ENCODE measurements at places on chromosomes 1 and 21.

- H3K27ac ChIP-seq, result no peak overlapping the region
- no peaks in the 10 kb centered on the region for H3K4me1 ChIP-seq
- no peaks in the 10 kb centered on the region for H3K36me3 ChIP-seq
- no peaks in the 10 kb centered on the region for H3K27me3 ChIP-seq
Observed at GRCh38 chr1:73467731-73468130, 730.2 kb downstream of the LRRIQ3 start.

DNA sequence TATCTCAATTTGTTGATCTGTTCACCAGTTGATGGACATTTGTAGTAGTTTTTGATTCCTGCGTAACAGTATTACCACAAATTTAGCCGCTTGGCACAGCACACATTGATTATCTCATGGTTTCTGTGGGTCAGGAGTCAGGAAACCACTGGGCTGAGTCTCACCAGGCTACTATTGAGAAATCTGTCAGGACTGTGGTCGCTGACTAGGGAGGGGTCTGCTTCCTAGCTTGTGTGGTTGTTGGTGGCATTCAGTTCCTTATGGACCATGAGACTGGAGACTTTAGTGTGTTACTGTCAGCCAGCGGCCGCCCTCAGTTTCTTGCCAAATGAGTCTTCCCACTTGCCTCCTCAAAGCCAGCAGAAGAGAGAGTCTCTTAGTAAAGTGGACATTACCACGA lies 9.8 kb downstream of the PEX14 start:
- no peak overlapping the region for H3K4me3 ChIP-seq
- no peak for DNase-seq

DNA sequence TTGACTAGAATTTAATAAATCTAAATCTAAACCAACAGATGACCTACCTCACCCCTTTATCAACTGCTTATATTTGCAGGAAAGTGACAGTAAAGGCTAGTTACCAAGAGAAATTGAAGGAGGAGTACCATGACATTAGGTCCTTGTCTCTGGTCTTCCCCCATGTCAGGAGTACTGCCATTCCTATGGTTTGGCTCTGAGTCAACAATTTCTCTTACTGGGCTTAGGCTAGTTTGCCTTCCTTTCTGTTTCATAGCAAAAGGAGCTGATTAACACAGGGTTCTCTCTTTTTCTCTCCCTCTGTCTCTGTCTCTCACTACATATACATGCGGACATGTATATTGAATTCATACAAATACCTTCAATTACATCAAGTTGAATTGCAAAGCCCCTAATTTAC lies 579.9 kb downstream of the DPYD start:
- H3K27ac ChIP-seq, result no peak overlapping the region
- no peaks in the 10 kb centered on the region for H3K4me1 ChIP-seq
- DNase-seq, result no peak
- no peaks in the 10 kb centered on the region for H3K27me3 ChIP-seq
- no peaks in the 10 kb centered on the region for H3K36me3 ChIP-seq
- no peak overlapping the region for H3K4me3 ChIP-seq

GRCh38 chr1:79310609-79311008 lies 304.1 kb upstream of the ADGRL4 start:
- no peak overlapping the region for H3K27ac ChIP-seq
- no peak for DNase-seq
- no peaks in the 10 kb centered on the region for H3K27me3 ChIP-seq
- H3K4me3 ChIP-seq, result no peak overlapping the region
- no peaks in the 10 kb centered on the region for H3K4me1 ChIP-seq

DNA sequence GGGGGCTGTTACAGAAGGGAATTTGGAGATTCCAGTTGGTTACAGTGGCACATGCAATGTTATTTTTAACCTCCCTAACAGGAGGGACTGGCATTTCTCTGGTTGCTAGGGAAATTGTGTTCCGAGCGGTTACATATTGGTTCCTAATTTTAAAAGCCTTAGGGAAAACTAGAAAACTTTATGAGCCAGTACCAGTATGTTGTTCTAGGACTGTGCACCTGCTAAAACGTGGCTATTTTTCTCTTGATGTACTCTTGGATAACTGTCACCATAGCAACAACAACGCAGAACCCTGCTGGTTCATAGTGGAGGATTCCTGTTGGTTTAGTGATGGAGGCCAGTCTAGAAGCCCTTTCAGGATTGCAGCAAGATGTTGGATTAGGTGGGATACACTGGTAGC lies 68.9 kb upstream of the PGBD5 start:
- no peaks in the 10 kb centered on the region for H3K4me1 ChIP-seq
- H3K27ac ChIP-seq, result no peak overlapping the region
- peaks cover 10% of the 10 kb centered on the region for H3K27me3 ChIP-seq
- H3K36me3 ChIP-seq, result no peaks in the 10 kb centered on the region
- DNase-seq, result no peak

GRCh38 chr1:151905070-151905442 lies 4.3 kb downstream of the THEM4 start:
- peaks cover 76% of the 10 kb centered on the region for H3K36me3 ChIP-seq
- H3K4me3 ChIP-seq, result peak overlapping the region; percentile 75
- peaks cover 41% of the 10 kb centered on the region for H3K4me1 ChIP-seq
- DNase-seq, result peak; percentile 52
- peak overlapping the region; percentile 98 for H3K27ac ChIP-seq
- H3K27me3 ChIP-seq, result no peaks in the 10 kb centered on the region

DNA sequence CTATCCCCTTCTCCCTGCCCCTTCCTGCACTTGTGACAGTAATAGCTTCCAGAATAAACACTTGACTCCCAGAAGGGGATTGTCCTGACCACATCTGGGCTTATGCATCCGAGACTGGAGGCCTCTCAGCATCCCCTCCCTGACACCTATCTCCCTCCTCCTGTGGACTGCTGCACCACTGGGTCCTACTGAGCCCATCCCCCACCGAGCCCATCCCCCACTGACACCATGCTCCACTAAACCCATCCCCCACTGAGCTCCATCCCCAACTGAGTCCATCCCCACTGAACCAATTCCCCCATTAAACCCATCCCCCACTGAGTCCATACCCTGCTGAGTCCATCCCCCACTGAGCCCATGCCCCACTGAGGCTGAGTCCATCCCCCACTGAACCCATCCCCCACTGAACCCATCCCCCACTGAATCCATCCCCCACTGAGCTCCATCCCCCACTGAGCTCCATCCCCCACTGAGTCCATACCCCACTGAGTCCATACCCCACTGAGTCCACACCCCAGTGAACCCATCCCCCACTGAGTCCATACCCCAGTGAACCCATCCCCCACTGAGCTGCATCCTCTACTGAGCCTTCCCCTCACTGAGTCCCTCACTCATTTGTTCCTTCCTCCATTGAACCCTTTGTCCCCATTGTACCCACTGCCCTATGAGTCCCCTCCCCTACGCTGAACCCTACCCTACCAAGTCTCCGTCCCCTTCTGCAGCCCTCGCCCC lies 5.6 kb downstream of the PDZK1IP1 start:
- DNase-seq, result no peak
- no peaks in the 10 kb centered on the region for H3K36me3 ChIP-seq
- no peak overlapping the region for H3K27ac ChIP-seq
- no peak overlapping the region for H3K4me3 ChIP-seq
- peaks cover 10% of the 10 kb centered on the region for H3K27me3 ChIP-seq
- H3K4me1 ChIP-seq, result peaks cover 5% of the 10 kb centered on the region

DNA sequence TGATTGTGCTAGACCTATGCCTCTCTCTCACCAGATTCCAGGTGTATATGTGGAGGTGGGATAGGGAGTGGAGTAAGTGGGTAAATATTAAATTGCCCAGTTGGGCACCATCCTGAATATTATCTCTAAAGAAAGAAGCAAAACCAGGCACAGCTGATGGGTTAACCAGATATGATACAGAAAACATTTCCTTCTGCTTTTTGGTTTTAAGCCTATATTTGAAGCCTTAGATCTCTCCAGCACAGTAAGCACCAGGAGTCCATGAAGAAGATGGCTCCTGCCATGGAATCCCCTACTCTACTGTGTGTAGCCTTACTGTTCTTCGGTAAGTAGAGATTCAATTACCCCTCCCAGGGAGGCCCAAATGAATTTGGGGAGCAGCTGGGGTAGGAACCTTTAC lies at the start of gene FCER1A:
Gene FCER1A (plus strand): TSS at position 242 of the 400 bp plus-strand sequence. CDS start 29 bp downstream, at position 271.
- no peak within 1 kb of the TSS for H3K4me3 ChIP-seq
- no peaks in the 10 kb centered on the region for H3K4me1 ChIP-seq
- H3K27ac ChIP-seq, result no peak within 1 kb of the TSS
- no peak for DNase-seq
- H3K36me3 ChIP-seq, result no peaks in the 10 kb centered on the region

DNA sequence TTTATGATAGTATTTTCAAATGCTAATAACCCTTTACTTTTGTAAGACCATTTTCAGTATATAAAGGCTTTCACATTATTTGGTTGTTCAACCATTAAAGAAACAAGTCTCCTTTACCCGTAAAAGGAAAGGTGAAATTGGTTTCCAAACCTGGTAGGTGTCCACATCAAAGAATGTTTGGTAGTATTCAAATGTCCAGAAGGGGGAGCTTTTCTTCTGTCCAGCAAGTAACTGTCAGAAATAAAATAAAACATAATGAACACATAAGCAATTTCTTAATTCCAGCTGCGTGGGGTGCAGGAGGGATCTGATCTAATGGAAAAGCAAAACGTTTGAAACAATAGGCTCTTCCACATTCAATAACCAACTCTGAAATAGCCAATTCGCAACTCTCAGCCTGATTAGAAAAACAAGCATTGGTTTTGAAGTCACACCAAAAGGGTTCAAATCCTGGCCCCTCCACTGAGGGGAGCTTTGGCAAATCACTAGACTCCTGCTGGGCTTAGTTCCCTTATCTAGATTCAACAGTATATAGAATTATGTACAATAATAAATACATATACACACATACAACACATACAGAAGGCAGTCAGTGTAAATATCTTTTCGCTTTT lies 11.0 kb downstream of the YIPF1 start:
- no peaks in the 10 kb centered on the region for H3K27me3 ChIP-seq
- no peak overlapping the region for H3K27ac ChIP-seq
- peaks cover 6% of the 10 kb centered on the region for H3K4me1 ChIP-seq
- no peak for DNase-seq

- no peaks in the 10 kb centered on the region for H3K36me3 ChIP-seq
- no peak overlapping the region for H3K4me3 ChIP-seq
- no peak for DNase-seq
Observed at GRCh38 chr1:6416906-6417305, 2.8 kb downstream of the HES2 start.

DNA sequence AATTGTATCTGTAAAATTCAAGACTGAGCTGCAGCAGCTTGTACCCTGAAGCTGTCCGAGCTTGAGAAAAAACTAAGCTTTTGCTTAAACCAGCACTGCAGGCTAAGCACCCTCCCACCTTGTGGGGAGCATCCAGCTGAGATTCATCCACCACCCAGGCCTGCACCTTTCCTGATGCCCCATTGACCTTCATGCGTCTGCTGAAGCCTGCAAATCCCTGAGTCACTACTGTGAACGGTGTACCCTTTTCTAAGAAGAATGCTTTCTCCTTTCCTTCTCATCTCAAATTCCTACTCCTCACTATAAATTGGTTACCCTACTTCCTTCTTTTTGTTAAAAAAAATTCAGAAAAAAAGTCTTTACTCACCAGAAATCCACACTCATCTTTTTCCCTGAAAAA lies 90.9 kb upstream of the RGS18 start:
- H3K4me3 ChIP-seq, result no peak overlapping the region
- H3K4me1 ChIP-seq, result no peaks in the 10 kb centered on the region
- H3K27me3 ChIP-seq, result no peaks in the 10 kb centered on the region

GRCh38 chr1:1664941-1665814 lies 6.4 kb upstream of the CDK11B start:
- no peak overlapping the region for H3K27ac ChIP-seq
- H3K36me3 ChIP-seq, result peaks cover 10% of the 10 kb centered on the region
- no peak overlapping the region for H3K4me3 ChIP-seq

- peaks cover 19% of the 10 kb centered on the region for H3K36me3 ChIP-seq
- H3K4me3 ChIP-seq, result no peak overlapping the region
- no peak for DNase-seq
- H3K27me3 ChIP-seq, result peaks cover 2% of the 10 kb centered on the region
Observed at GRCh38 chr21:44356636-44357035, 3.2 kb downstream of the TRPM2 start.

DNA sequence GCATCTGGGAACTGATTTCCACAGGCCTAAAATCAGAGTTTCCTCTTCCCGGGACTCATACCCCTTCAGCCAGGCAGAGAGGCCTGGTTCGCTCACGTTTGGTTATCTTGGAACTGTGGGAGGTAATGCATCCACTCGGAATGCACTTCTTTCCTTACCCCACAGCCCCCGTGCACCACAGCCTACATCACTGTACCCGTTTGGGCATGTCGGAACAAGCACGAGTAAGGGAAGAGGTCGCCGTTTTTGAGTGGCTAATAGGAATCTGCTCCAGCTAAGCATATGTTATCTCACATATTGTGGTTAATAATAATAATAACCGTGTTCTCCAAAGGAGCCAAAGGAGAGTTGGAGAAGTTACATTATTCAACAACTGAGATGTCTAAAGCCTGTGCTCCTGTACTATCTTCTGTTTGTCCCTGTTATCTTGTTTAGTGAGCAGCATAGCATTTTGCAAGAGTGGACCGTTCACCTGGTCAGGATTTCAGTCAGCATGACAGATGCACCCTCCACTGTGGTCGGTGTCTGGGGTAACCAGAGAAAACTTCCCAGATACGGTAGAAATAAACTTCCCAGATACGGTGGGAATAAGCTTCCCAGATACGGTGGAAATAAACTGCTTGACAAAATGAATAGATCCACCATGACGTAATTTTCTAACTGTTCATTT lies 198.6 kb downstream of the SDCCAG8 start:
- no peaks in the 10 kb centered on the region for H3K27me3 ChIP-seq
- no peak overlapping the region for H3K4me3 ChIP-seq
- H3K27ac ChIP-seq, result no peak overlapping the region
- H3K4me1 ChIP-seq, result peaks cover 4% of the 10 kb centered on the region

DNA sequence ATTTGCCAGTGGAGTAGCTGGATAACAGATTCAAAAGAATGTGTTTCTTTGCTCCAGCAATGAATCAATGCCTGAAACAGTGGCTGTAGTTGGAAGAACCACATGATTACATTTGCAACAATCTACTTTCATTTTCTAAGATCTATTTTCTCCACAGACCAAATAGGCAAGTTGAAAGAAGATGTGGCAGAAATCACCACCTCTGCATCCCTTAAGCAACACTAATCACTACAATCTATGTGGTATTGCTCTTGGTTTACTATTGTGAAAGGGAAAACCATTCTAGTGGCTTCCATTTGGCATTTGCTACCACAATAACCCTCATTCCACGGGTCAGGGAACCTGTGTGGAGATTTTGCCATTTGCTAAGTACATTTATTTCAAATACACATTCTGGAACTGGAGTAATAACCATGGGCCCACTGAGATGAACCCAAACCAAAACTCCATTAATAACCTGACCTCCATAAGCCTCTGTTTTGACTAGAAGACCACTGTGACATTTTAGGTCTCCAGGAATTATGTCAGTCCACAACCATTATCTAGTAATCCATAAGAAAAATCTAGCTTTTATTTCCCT lies 66.3 kb downstream of the C1orf185 start:
- DNase-seq, result no peak
- no peak overlapping the region for H3K4me3 ChIP-seq
- H3K27ac ChIP-seq, result no peak overlapping the region
- H3K27me3 ChIP-seq, result peaks cover 36% of the 10 kb centered on the region
- peaks cover 8% of the 10 kb centered on the region for H3K4me1 ChIP-seq

Measured in activated T-helper 2 cell treated with anti-CD3 and anti-CD28 coated beads, Interferon-gamma antibody, Interleukin-2, Interleukin-4, amounts not matched to agents 10 μg/mL and 5 μg/mL and 100 μg/mL, durations not matched to agents 14 hours and 24 hours and 36 hours (primary cell).